ENCODE measurements at places on chromosomes 6 and 20.

- no peak for DNase-seq
Measured at GRCh38 chr20:40049854-40050253, 639.2 kb downstream of the MAFB start.

DNA sequence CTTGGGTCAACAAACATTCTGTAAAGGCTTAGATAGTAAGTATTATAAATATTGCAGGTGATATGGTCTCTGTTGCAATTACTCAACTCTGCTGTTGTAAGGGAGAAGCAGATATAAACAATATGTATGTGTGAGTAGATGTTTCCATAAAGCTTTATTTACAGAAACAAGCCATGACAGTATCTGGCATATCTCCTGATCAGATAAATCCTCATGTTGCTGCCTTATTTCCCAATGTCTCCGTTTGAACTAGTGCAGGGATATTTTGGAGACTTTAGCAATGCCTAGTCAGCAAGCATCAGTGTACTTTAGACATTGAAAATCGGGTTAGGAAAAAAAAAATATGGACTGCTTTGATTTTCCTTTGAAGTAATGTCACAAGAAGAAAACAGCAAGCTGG, 96.1 kb downstream of the LAMA2 start:
- DNase-seq, result no peak

GRCh38 chr6:151269321-151269995, 29.7 kb downstream of the AKAP12 start:
- DNase-seq, result no peak

DNA sequence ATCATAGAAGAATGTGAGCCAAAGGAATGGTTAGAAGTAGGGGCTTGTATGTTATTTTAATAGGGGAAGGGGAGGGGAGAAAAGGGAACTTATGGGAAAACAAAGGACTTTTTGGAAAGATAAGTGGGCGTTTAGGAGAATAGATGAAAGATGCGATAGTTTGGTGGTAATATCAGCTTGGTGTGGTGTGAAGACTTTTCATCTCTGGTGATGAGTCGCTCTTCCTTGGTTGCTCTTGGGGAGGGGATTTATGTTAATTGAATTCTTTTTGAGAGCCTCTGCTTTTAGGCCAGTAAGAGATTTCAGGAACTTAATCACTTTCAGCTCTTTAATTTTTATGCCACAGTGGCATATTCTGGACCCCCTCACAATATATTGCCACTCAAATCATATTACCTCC, 10.8 kb downstream of the HECA start:
- no peak for DNase-seq

DNA sequence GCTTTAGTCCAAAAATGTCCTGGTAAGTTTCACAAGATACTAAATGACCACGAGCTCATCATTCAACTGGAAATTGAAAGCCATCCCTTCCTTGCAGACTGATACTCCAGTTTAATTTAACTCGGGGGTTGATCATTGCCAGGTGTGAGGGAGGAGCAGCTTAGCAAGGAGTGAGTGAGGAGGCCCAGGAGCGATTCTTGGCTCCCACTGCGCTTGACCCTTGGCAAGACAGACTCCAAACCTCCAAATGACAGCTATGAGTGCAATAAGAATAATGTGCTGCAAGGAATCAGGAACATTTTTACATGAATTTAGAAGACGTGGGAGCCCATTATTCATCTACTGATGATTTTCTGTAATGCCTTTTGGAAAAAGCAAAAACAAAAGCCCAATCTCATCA, 64.9 kb downstream of the LAMA4 start:
- no peak for DNase-seq

- DNase-seq, result no peak
Measured at GRCh38 chr6:74912234-74912633, 293.6 kb downstream of the COL12A1 start.

GRCh38 chr6:107098436-107099307, 16.6 kb downstream of the BEND3 start:
- DNase-seq, result no peak

GRCh38 chr20:17841751-17842215, 126.8 kb downstream of the SNX5 start:
- no peak for DNase-seq

- DNase-seq, result no peak
Measured at GRCh38 chr6:107977283-107977682, 19.3 kb upstream of the SEC63 start.

- no peak for DNase-seq
Measured at GRCh38 chr20:61573415-61574305, 321.6 kb downstream of the CDH4 start.

GRCh38 chr20:59403261-59403961, 103.0 kb downstream of the EDN3 start:
- DNase-seq, result peak; percentile 43

DNA sequence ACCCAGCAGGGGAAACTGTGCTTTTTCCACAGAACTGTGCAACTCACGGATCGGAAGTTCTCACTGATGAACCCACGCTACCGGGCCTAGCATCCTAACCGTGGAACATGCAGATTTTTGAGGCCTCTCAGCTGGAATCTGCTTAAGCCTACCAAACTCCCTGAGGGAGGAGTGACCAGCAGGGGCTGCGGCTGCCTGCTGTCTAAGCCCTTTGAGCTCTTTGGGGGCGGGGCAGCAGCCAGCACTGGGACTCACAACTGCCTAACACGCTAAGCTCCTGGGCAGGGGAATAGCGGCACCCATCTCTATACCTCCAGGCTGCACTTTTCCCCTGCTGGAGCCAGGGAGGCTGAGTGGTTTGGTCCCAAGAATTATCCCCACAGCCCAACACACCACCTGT, 20.4 kb upstream of the METTL24 start:
- no peak for DNase-seq

DNA sequence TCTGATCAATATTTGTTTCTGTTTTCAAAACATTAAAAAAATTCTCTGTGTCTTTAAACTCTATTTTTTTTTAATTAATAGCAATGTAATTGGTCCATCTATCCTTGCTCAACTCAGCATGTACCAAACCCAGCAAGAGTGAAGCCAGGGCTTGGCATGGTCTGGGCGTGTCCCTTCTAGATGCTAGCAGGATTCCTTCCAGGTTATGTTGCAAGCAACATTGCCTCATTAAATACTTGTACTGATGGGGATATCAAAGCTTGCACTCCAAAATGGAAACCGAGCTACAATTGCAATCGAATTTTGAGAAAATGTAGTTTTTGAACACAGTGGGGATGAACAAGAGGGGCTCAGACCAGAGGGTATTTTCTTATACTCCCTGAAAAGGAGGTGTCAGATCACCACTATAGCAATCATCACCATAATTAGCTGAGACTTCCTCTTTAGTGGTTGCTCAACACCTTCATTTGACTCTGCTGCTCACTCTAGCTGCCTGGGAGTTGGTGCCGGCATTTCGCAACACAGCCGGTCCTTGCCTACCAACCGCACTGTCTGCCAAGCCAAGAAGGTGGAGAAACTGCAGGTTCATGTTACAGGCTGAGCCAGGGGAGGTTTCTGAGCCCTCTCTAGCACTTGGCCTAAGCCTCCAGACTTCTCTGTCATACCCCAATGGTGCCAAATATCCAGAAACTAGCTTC, 67.8 kb upstream of the RALGAPA2 start:
- peak; percentile 44 for DNase-seq

GRCh38 chr20:11222243-11222642, 548.4 kb upstream of the JAG1 start:
- no peak for DNase-seq

GRCh38 chr6:26351544-26351953, 13.4 kb upstream of the BTN3A2 start:
- peak; percentile 49 for DNase-seq

DNA sequence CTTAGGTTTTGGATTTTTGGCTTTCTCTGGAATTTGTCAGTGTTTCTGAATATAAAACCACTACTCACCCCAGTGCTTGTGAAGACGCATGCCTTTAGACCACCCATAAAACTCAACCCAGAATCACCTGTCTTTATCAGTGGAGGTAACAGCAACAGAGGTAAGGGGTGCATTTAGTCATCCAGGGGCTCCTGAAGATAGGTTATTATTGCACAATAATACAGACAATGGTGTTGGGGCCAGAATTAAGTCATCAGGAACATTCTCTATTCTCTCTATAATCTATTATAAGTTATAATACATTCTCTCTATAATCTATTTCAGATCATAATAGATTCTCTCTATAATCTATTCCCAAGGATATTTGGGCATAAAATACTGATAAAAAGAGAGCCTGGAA, 100.2 kb upstream of the KCNQ5 start:
- DNase-seq, result no peak

DNA sequence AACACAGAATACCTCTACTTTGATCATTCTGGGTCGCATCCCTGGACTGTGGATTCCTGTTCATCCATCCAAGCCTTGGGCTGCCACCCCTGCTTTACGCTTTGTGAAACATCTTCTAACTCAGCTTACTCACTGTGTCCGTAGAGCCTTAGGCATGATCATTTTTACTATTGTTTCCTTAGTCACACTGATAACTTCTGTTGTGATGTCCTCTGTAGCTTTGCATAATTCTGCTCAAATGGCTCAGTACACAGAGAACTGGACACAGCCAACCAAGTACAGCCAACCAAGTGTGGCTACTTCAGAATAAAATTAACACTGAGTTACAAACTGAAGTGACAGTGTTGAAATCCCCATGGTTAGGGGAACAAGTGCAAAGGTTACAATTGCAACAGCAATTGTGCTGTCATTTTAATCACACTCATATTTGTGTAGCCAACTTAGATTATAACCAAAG, 8.6 kb upstream of the FKBP1A start:
- no peak for DNase-seq

DNA sequence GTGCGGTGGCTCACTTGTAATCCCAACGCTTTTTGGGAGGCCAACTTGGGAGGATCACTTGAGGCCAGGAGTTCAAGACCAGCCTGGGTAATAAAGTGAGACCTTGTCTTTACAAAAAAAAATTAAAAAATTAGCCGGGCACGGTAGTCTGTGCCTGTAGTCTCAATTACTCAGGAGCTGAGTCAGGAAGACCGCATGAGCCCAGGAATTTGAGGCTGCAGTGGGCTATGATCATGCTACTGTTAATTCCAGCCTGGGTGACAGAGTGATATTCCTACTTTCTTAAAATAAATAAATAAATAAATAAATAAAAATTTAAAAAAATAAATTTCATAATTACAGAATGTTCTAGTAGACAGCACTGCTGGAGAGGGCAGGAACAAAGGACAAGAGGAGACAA, 62.4 kb downstream of the DST start:
- no peak for DNase-seq

DNA sequence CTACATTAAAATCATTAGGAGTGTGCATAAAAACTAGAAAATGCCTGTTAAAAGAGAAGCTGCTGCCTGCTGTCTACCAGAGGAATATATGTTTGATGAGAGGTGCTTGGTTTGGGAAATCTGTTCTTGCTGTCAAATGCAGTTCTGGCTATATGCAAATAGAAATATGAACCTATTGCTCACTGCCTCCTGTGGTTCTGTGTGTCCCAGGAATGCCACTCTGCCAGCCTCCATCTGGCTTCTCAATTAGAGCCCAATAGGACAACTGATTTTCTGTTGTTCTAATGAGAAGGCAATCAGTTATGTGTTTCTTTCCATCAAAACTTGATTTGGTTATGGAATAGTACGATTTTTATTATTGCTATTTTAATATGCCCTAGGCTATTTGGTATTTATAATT, 759.7 kb downstream of the HDGFL1 start:
- DNase-seq, result no peak

DNA sequence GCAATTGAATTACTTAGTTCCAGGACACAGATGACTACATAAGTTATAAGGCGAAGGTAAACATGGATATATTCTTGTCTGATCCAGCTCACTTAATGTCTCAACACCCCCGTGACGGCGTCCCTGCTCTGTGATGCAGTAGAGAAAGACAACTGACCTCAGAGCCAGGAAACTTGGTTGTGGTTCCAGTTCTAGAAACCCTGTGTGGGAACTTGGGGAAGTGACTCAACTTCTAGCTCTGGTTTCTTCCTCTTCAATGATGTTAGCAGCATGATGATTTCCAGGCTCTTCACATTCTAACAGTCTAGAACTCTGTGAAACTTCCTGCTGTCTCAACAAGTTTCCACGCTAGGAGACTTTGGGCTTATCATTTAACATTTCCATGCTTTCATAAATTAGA, 18.4 kb downstream of the LAMA4 start:
- no peak for DNase-seq

- DNase-seq, result no peak
Measured at GRCh38 chr6:105886066-105886813, 199.9 kb upstream of the PRDM1 start.

- no peak for DNase-seq
Measured at GRCh38 chr6:47066418-47066817, 24.3 kb upstream of the ADGRF1 start.

DNA sequence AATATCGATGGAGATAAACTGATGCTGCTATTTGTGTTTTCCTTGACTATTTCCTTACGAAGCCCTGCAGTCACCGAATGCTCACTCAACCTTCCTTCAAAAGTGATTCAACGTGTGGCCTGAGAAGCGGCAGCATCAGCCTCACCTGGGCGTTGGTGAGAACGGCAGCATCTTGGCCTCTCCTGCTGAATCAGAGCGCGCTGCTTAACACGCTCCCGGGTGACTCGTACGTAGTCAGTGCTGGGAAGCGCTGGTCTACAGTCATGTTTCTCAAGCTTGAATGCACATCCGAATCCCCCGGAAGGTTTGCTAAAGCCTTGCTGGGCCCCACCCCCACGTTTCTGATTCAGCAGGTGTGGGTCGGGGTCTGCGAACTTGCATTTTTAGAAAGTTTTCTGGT, 214.1 kb upstream of the RREB1 start:
- DNase-seq, result no peak

GRCh38 chr6:112799889-112800288, 452.8 kb downstream of the RFPL4B start:
- no peak for DNase-seq

DNA sequence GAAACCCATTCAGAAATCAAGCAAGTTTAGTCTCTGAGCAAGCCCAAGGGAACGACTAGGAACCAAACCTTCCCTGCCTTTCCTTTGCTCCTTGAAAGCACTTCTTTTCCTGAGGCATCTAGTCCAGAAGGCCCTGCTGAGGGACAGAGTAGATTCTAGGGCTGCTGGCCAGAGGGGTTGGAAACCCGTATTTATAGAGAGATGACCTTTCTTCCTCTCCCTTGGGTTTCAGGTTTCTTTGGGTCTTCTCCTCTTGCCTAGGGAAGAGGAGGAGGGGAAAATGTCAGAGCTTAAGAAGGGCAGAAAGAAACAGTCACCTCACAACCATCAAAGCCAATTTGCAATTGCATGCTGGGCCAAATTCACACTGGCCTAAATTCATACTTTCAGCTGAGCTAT, 5.8 kb downstream of the APOBEC2 start:
- DNase-seq, result peak; percentile 23

DNA sequence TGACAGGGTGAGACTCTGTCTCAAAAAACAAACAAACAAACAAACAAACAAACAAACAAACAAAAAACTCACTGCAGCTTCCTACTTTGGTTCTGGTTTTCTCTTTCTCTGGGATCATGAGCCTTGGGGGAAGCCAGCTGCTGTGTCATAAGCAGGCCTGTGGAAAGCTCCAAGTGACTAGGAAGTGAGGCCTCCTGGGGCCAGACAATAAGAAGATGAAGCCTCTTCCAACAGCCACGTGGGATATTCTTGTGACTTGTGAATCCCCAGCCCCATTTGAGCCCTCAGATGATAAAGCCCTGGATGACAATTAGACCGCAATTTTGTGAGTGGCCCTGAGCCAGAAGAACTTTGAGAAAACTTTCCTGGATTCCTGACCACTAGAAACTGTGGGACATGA, 11.4 kb downstream of the HLA-A start:
- no peak for DNase-seq

- DNase-seq, result no peak
Measured at GRCh38 chr6:166587631-166588413, 1.3 kb upstream of the RAMACL start.

GRCh38 chr6:6634735-6635075, 46.2 kb downstream of the LY86 start:
- no peak for DNase-seq

- no peak for DNase-seq
Measured at GRCh38 chr6:37882292-37882691, 62.8 kb downstream of the ZFAND3 start.
